ENCODE measurements at places on chromosomes 7 and 10. TPM values are rescaled to one million over a fixed set of nuclear protein-coding genes. Genes with fewer than 3 reads are reported as not detected.

Gene SHLD2
- polyA plus RNA-seq = 27.3 TPM

DNA sequence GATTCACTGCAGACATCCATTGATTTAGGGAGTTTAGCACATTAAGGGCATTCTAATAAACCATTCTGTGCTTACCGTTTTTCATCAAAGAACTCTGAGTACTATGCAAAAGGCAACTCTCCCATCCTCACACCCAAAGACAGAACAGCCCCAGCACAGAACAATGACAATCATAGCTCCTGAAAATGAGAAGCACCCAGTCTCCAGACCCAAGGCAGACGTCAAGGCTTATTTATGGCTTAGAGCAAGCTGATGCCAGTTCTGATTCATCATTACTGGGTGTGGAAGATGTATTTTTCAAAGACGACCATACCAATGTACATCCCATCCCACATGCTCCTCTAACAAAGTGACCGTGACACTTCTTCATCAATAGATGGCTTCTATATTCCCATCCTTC lies 67.6 kb downstream of the OSBPL3 start:
- no peak for DNase-seq

Gene RAB19
- polyA plus RNA-seq = 0.97 TPM

DNA sequence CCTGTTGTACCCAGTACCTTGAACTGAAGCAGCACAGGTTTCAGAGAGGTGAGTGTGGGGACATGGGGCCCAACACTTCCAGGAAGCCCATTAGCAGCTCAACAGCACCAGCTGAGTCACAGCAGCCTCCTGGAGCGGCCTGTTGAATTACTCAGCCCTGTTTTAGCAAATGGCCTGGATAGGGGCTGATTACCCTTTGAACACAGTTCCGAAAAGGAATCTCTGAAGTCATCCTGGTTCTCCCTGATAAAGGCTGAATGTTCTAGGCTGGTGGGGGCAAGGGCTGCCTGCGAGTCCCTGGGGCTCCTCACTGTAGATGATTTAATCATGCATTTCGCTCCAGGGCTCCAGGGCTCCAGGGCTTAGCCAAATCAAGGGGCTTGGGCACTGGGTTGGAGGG lies 287.5 kb downstream of the GRID1 start:
- no peak for DNase-seq

DNA sequence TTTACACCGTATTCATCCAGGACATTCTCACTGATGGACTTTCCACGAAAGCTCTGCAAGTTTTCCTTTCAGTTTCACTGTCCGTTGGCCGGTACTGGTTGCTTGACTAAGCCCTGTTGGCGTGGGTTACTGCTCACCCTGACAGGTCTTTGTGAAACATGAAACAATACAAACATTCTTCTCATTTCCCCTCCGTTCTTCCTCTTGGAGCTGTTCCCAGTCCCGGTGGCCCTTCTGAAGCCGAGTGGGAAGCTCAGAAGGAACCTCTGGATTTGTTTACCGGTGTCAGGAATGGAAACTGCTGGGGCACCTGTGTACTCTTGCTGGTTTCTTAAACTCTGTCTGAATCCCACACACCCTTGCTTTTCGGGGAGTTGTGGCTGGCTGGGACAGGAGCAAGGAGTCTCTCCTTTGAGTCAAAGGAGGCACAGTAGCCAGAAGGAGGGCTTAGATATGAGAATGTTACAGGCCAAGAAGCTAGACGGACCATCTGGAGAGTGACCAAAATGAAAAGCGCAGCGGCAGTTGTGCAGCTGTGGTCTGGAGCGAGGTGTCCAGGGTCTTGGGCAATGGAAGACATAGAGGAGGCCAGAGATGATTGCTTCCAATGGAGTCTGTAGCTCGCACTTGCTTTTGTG lies 45.7 kb downstream of the LYZL2 start:
- DNase-seq = no peak

DNA sequence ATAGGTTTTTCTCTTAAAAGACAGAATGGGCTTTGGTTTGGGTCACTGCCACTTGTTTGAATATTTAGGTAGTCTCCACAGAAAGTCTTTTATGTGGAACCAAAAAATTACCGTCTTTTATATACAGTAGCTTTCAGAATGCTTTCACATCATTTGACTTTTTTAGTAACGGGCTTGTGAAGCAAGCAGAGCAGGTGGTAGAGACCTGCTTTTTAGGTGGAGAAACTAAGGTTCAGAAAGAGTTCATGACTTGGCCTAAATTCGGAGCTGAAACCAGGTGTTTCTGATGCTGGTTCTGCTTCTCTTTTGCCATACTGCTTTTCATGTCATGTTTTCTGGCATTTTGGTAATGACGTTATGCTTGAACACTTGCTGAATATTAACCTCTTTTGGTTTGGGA lies 36.3 kb downstream of the GARS1 start:
- DNase-seq = no peak

Gene CALY
- polyA plus RNA-seq = not detected

DNA sequence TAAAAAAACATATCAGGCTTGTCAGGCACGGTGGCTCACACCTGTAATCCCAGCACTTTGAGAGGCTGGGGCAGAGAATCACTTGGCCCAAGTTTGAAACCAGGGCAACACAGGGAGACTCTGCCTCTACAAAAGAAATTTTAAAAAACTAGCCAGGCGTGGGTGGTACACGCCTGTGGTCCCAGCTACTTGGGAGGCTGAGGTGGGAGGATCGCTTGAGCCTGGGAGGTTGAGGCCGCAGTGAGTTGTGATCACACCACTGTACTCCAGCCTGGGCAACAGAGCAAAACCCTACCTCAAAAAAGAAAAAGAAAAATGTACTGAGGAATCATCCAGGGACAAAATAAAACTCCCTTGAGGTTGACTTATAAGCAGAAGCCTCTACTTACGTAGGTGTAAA lies 149.9 kb upstream of the KLF14 start:
- DNase-seq = no peak

Gene HEPACAM2
- polyA plus RNA-seq = 4.6 TPM

Gene OR6B1
- 0.06 TPM for polyA plus RNA-seq

Gene CNPY1
- polyA plus RNA-seq = not detected

Gene ZNF503
- 51.0 TPM for polyA plus RNA-seq

Gene SERPINE1
- 3.9 TPM for polyA plus RNA-seq

DNA sequence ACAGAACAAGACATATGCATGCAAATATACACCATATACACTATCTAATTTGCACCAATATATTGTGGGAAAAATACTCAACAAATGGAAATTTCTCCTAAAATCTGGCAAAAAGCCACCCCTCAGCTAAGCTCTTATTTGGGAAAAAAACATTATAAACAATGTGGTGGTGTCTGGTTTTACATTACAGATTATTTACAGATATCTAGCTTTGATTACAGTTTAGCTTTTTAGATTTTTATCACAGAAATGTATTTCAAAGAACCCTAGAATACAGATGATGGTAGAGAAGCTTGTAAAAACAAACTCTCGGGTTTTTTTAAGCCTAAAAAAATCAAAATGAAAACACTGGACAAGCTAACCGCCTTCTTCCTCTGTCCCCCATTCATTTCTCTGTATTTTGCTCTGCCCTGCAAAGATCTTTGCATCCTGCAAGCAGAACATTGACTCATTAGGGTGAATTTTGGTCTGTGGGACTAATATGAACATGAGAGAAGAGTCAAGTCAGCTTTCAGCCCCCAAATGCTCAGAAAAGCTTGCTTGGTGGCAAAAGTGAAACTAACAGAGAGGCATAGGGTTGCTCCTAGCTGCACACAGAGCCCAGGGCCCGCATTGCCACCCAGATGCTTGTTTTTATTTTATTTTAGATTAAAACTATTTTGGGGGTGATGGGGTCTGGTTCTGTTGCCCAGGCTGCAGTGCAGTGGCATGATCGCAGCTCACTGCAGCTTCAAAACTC lies 88.8 kb upstream of the LYZL1 start:
- no peak for DNase-seq

- peak; percentile 46 for DNase-seq
Observed at GRCh38 chr7:111486472-111487142, 75.7 kb downstream of the IMMP2L start.
